ENCODE measurements at places on chromosomes 1 and 21.

GRCh38 chr21:34941162-34941561 lies 107.9 kb downstream of the RUNX1 start:
- no peak for DNase-seq

GRCh38 chr1:180926164-180926981 lies 13.7 kb downstream of the KIAA1614 start:
- no peak for DNase-seq

- no peak for DNase-seq
These were observed 7.2 kb upstream of the XCL2 start for GRCh38 chr1:168550971-168551370.

DNA sequence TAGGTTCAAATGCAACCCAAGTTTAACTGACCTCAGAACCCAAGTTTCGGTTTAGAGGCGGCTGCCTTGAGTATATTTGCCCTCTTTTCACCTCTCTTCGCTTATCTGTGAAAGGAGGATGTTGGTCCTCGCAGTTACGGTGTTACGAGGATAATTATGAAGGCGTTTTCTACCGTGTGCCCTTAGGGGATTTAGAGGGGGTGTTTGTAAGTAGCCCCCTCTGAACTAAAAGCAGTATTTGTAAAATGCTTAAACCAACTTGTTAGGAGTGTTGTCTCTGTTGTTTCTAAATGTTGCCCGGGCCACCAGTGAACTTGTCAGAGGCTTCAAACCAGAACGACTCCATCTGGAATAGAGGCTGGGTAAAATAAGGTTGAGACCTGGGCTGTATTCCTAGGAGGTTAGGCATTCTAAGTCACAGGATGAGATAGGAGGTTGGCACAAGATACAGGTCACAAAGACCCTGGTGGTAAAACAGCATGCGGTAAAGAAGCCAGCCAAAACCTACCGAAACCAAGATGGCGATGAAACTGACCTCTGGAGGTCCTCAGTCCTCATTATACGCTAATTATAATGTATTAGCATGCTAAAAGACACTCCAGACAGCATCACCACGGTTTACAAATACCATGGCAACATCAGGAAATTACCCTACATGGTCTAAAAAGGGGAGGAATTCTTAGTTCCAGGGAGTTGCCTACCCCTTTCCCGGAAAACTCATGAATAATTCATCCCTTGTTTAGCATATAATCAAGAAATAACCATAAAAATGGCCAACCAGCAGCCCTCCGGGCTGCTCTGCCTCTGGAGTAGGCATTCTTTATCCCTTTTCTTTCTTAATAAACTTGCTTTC lies 1.0 kb upstream of the PSRC1 start:
- peak; percentile 35 for DNase-seq

- DNase-seq: no peak
These were observed 76.6 kb downstream of the MAST2 start for GRCh38 chr1:45879885-45880598.

GRCh38 chr1:245843101-245843500 lies 664.0 kb downstream of the SMYD3 start:
- no peak for DNase-seq

- DNase-seq: no peak
These were observed 42.4 kb upstream of the ATP1B1 start for GRCh38 chr1:169064103-169064502.

DNA sequence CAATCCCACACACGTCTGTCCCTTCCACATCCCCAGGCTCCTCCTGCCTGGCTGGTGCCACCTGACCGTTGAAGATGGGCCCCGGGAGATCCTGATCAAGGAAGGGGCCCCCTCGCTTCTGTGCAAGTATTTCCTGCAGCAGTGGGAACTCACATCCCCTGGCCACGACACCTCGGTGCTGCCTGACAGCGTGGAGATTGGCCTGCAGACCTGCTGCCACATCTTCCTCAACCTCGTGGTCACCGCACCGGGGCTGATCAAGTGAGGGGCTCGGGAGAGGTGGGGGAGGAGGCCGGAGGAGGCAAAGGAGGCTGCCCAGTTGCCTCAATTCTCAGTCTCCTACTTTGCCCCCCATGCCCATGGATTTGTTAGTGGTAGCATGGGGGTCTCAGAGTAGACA lies 5.6 kb downstream of the NCDN start:
- no peak for DNase-seq

DNA sequence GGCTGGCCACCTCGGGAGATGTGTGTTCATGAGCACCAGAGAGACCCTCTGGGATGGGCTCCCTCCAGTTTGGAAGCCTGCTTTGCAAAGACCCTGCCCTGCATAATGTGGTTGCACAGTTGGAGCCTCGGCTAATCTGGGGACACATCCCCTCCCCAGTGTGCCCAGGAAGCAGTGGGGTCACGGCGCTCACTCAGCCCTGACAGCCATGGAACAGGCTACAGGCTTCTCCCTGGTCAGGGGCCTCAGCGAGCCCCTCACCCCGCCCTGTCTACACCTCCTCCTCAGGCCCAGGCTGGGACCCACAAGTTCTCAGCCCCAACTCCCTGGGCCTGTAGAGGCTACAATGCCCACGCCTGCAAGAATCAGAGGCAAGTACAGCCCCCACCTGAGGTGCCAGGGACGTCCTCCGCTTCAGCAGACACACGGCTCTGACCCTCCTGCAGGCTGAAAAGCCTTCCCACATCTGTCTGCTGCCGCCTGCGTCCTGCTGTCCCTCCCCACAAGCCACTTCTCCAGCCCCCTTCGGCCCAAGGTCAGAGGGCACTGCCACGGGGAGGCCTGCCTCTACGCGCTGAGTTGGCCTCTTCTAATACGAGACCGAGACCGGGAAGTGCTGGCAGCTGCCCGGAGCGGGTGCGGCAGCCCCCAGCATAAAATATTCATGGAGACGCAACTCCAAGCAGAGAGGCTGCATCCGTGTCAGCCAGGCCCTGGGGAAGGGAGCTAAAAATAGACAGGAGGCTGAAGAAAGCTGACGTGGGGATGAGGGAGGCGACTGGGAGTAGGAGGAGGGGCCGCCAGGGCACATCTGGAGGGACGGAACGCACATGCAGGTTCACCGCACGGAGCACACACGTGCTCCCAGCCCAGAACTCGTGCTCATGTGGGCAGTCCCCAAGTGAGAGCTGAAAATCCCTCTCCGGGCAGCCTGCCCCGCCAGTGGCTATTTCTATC lies 15.2 kb upstream of the GPR153 start:
- DNase-seq: no peak

DNA sequence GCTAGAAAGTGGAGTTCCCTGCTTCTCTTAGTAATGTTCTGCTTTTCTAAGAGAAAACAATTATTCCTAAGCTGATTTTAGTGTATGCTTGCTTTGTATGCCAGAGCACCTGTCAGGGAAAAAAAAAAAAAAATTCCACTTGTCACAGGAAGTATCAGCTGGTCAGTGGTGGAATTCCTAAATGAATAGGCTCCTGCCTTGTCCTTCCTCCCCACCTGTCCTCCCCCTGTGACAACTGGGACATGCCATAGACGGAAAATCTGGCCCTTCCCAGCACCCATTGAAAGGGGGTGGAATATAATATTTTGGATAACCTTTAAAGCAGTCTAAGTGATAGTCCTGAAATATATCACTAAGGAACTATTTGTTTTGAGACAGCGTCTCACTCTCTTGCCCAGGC lies 10.8 kb downstream of the FNDC5 start:
- DNase-seq: no peak

- peak; percentile 47 for DNase-seq
These were observed 74.7 kb downstream of the NTPCR start for GRCh38 chr1:233025157-233025556.

- DNase-seq: no peak
These were observed 7.0 kb upstream of the BMP8B start for GRCh38 chr1:39795651-39796050.

GRCh38 chr1:204461331-204462228 lies 33.0 kb downstream of the PIK3C2B start:
- DNase-seq: no peak

DNA sequence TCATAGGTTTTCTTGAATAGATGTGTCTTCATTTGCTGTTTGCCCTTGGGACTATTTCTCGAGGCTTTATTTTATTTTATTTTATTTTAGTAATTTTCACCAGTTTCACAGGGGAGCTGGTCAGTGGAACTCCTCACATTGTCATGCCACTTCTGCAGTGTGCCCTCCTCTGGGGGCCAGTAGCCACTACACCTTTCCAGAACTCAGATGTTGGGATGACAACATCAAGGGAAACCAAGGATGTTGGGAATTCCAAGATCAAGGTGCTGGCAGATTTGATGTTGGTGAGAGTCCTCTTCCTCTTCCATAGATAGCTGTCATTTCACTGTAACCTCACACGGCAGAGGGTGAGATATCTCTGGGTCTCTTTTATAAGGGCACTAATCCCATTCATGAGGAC lies 35.5 kb downstream of the SLC26A9 start:
- peak; percentile 24 for DNase-seq

GRCh38 chr1:180160357-180160756 lies 5.7 kb downstream of the QSOX1 start:
- no peak for DNase-seq

GRCh38 chr1:35717911-35718476 lies 690 bp downstream of the C1orf216 start:
- peak; percentile 72 for DNase-seq

GRCh38 chr1:226706684-226707083 lies 32.4 kb downstream of the ITPKB start:
- no peak for DNase-seq

- DNase-seq: peak; percentile 45
These were observed 1.6 kb upstream of the CLIC4 start for GRCh38 chr1:24743404-24744211.

GRCh38 chr1:23585321-23586022 lies 26.2 kb upstream of the ID3 start:
- DNase-seq: no peak

GRCh38 chr21:44482581-44483287 lies 27.4 kb downstream of the LRRC3 start:
- peak; percentile 13 for DNase-seq

DNA sequence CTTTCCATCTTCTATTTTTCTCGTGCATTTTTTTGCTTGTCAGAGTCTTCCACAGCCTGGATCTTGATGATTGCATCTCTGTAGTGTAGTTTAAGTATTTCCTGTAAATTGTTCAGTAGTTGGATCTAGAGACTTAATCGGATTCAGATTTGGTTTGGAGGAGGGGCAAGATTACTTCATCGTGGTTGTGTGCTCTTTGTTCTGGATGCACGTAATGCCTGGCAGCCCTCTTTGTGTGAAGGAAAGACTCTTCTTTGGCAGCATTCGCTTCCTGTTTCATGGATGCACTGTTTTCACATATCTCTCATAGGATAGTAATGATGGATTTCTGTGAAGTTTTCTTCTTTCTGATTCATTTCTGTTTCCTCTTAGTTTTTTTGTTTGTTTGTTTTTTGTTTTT lies 14.2 kb downstream of the SEMA4A start:
- peak; percentile 63 for DNase-seq

GRCh38 chr1:1907098-1907736 lies 7.8 kb upstream of the CALML6 start:
- peak; percentile 50 for DNase-seq

GRCh38 chr1:24864370-24864777 lies 65.7 kb downstream of the RUNX3 start:
- peak; percentile 31 for DNase-seq

DNA sequence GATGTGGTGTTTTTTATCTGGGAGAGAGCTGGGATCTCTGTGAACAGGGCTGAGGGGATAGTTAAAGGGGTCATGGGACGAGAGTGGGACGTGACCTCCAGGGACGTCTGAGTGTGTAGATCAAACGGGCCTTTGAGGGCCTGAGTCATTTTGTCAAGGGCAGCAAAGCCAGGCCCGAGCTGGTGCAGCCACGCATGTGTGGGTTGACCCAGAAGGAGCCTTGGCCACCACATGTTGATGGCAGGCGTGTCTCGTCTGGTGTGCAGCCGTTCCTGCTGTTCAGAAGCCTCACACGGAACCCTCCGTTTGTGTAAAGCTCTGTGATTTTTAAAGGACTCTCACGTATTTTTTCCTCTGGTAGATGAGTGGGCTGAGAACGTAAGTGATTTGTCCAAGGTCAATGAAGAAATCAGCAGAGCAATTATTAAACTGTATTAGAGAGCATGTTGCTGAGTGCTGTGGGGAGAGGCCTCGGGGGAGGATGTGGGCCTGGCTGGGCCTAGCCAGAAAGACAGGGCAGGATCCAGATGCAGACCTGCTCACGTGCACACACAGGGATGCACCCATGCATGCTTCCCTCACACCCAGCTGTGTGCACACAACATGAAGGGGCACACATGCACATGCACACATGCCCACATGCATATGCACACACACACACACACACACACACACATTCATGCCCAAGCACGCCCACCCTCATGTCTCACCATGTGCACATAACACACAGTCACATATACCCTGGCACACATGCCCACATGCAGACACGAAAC lies 89.8 kb downstream of the AJAP1 start:
- no peak for DNase-seq

DNA sequence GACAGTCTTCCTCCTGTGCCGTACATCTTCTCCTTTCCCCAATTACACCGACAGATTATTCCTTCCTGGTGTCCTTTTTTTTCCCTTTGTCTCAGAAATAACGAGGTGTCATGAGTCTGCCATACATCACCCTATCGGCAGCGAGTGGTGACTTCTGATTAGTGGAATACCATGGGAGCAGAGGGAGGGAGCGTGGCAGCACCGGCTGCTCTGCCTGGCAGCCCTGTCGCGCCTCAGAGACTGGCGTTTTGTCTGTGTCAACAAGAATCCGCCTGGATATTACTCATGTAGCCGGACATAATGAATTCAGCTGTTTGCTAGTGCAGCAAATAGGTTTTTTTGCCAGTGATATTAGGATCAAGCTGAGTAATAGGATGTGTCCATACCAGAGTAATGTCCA lies 51.8 kb downstream of the UTP25 start:
- DNase-seq: no peak

DNA sequence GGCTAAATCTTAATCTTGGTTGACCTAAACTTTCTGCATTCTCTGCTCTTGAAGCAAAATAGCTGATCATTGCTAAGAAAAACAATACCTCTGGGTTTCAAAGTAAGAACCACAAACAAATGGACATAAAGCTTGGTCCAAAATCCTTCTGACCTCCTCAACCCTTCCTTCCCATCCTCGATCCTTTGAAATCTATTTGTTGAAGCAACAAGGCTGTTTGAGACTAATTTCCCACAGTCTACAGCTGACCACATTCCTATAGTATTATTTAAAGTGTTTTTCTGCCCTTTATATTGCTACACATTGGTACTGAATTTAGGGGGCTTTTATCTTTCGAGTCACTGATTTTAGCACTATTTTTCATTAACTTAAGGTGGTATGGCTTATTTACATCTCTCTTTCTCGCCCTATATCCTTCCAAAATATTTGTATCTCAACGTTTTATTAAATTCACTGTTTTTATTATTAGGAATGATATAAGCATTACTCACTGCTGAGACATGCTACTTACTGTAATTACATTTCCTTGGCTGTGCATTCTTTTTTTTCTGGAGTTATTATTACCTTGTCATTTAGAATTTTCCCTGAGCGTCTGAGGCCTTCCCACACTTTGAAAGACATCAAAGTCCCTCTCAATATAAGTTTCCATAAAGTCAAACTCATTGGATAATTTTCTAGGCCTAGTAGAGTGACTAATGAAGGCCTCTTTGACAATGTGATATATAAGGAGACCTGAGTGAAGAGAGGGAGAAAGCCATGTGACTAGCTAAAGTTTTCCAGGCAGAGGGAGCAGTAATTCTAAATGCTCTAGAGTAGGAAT lies 73.9 kb downstream of the RAB3GAP2 start:
- DNase-seq: no peak

- no peak for DNase-seq
These were observed 18.2 kb downstream of the ABCG1 start for GRCh38 chr21:42237161-42237560.
